ENCODE measurements at places on chromosomes 1 and 21.

- DNase-seq: no peak
Observed at GRCh38 chr1:163875200-163875926, 553.6 kb downstream of the NUF2 start.

DNA sequence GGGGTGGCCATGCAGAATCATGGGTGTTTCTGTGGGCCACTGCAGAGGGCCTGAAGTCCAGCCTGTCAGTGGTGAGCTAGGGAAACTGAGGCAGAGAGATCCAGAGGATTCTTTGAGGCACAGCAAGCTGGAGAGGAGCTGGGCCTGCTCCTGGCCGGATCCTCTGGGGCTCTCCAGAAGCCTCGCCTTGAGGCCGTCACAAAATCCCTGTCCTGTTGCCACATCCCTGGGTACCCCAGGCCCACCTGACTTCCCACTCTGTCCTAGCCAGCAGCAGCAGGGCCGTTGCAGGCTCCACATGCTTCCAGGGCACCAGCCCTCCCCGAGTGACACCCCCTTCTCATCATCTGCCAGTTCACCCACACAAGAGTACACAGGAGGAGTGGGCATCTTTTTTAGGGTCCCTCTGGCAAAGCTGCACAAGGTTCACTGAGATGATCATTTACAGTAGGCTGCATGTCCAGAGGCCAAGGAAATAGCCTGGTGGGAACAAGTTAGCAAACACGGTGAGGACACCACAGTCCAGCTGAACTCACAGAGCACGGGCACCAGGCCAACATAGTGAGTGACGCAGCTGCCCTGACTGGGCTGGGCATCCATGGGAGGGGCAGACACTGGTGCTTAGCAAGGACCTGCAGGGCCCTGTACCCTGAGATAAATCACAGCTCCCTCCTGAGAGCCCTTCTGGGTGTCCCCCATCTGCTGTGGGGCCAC lies 25.1 kb upstream of the TSPEAR start:
- no peak for DNase-seq

DNA sequence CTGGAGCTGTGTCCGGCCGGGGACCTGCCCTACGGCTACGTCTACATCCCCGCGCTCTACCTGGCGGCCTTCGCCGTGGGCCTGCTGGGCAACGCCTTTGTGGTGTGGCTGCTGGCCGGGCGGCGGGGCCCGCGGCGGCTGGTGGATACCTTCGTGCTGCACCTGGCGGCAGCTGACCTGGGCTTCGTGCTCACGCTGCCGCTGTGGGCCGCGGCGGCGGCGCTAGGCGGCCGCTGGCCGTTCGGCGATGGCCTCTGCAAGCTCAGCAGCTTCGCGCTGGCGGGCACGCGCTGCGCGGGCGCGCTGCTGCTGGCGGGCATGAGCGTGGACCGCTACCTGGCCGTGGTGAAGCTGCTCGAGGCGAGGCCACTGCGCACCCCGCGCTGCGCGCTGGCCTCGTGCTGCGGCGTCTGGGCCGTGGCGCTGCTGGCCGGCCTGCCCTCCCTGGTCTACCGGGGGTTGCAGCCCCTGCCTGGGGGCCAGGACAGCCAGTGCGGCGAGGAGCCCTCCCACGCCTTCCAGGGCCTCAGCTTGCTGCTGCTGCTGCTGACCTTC lies 412 bp downstream of the GPR25 start:
- DNase-seq: no peak

GRCh38 chr21:41480086-41480690 lies 27.8 kb downstream of the TMPRSS2 start:
- DNase-seq: no peak

GRCh38 chr1:68955424-68955823 lies 458.5 kb upstream of the DEPDC1 start:
- no peak for DNase-seq

DNA sequence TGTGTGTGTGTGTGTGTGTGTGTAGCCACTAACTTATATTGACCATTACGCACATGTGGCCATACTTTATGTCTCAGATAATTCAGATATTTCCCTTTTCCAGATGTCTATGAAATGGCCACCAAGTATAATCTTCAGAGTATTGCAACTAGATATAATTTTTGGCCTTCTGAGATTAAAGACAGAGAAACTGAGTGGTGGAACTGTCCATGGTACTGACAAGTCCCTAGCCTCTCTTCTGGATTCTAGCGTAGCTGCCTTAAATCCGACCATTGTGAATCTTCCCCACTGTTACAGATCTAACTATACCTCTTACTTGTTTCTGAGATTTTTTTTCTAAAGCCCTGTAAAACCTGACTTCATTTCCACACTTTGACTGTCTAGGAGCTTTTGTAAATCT lies 100.0 kb upstream of the SERTAD4 start:
- DNase-seq: no peak

GRCh38 chr1:212040629-212041412 lies 5.3 kb downstream of the DTL start:
- DNase-seq: no peak

DNA sequence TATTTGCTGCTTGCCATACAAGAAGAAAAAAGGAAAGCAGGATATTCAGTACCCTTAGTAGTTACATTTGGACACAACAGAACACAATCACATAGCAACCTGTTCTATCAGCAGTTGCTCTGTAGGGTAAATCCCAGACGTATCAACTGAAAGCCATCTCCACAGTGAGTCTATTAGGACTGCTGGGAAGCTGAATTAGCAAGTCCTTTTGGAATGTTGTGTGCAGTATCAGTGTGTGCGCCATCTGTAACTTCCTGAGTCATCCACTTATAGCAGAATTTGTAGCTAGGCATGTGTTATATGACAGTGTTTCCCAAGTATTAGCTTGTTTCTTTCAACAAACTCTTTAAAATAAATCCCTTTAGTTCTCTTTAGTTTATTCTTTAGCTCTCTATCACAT lies 21.3 kb downstream of the CCDC30 start:
- DNase-seq: no peak

DNA sequence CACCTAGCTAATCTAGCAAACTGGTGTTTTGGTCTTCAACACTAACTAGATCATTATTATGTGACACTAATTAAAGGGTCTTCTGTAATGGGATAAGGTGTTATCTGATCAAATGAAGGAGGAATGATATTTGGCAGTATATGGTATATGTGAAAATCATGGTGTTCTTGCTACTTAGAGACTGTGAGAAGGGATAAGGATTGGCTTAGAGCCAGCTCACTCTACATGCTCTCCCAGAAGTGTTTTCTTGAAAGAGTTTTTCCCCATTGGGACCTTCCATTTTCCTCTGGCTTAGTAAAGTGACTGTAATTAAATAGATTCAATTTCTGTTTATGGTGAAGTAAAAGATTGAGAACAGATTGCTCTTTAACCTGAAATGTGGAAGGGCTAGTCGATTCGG lies 71.2 kb upstream of the RGL1 start:
- no peak for DNase-seq
